ENCODE measurements at places on chromosomes 3 and 15.

GRCh38 chr3:30042274-30042859 lies 564.0 kb upstream of the TGFBR2 start:
- no peak for DNase-seq

DNA sequence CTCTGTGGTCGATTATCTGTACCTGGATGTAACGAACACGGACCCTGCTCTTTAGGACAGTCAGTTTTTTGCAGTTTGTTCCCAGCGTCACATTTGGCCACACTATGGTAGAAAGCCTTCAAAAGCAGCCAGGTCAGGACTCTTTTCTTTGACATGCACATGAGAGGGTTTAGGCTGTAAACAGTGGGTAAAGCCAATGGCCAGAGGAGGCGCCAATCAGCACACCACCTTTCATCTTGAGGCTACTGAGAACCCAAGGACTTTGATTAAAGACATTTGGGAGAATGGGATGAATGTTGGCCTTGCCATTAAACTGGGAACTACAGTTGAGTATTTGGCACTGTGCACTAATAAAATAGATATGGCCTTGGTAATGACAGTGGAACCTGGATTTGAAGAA lies 225.9 kb downstream of the OXSM start:
- DNase-seq: no peak

DNA sequence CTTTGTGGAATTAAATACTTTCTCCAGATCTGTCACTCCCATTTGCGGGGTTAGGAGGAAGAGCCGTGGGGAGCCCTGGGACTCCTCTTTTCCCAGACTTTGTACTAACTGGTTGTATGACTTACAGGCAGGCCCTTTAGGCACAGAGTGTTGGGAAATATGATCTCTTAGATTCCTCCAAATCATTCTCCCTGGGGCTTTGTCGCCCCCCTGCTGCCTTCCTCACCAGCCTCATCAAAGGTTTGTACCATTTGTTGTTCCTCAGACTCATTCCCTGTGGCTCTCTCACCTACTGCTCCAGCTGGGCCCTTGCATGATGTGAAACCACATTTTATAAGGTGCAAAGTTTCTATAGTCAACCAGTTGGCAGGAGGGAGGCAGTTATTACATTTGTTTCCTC lies 56.4 kb downstream of the CRYGS start:
- DNase-seq: no peak

DNA sequence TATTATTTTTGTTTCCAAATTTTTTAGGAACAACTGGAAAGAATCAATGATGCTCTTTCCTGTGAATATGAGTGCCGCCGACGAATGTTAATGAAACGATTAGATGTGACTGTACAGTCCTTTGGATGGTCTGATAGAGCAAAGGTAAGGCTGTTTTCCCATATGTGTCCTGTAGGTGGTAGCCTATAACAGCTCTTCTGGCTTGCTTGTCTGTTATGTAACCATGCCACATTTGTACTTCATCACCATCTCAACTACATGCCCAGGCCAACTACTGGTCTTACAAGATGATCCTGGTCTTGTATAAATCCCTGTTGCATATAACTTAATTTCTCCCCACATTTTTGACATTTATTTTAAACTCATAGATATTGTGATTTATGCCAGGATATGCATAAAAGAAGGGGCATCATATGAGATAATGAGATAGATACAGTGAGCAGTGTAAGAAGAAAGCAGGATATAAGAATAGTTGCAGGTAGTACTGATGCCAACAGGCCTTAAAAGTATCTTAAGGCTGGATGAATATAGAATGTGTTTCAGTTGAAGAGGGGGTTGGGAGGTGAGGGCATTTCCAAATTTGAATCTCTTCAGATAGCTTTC lies 20.3 kb downstream of the FAM98B start:
- no peak for DNase-seq

DNA sequence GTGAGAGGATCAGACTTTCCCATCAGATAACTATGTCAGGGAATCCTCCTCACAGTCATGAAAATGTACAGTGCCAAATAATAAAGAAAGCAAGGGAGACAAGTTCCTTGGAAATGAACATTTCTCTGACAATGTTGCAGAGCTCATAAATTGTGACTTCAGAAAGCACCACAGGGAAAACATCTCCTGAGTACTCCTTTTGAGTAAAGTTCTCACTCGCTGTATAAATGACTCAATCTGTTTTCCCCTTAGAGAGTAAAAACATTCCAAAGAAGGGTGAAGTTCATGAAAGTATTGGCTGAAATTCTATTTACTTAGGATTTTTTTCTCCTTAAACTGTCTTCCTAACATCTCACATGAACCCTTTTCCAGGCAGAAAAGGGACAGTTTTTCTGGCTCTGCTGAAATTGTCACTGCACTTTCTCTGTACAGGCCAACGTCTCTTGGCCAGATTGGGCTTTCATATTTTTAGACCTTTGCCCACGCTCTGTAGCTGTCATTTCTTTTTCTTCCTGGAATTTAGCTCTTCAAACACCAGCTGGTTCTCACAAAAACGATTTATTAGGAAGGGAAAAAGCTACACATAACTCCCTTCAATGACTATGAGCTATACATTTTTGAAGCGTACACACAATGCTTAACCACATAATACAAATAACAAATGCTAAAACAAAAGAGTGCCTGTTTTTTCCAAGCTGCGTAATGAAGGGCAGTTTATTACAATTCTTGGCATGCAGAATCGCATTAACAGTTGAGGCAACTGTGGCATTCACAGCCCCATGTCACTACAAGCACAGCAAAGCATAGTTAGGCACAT lies 216.1 kb downstream of the ATP8B4 start:
- no peak for DNase-seq

DNA sequence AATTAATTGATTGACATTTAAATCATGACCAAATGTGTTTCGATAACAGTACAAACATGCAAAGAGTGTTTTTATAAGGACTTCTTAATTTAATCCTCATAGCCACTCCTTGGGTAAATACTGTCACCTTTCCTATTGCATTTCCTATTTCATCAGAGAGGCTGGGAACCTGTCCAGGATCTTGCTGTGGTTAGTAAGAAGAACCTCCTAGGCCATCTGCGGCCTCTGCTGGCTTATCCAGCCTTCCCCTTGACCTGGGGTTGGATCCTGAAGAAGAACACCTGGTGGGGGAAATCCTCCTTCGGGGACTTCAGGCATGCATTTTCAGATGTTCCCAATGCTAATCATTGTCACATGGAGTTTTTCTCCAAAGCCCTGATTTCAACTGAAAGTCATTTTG lies 25.5 kb downstream of the GLDN start:
- peak; percentile 55 for DNase-seq

DNA sequence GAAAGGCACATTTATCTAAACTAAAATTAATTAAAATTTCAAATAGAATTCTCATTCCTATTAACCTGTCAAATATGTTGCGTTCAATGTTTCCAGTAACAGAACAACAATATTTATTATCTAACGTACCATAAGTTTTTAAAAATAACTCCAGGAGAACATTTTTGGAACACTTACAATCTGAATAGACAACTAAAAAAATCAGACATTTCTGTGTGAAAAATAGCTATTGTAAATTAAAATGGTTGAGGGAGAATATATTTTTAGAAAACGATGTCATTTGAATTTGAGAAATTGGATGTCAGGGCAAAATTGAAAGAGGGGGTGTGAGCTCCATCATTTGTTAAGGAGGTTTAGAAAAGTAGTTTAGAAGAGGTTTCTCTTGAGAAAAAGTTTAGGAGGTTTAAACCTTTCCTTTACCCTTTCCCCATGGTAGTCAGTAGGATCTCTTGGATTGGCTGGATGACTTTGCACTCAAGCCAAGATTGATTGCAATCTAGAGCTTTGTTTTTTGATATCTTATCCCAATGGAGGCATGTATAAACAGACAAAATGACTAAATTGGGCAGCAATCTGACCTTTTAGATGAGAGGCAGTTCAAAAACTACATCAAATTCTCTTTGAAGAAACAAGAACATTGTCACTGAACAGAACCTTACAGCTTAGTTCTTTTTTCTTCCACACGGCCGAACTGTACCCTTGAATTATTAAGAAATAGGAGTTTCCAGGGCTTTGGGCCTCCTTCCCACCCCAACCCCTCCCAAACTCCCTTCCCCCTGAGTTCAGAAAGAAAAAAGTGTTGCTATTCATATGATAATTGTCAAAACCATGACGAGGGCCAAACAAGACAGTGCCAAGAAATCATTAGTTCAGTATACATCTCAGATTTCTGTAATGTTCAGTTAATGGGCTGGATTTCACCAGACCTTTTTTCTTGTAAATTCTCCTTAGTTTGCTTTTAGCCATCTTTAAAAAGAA lies 79.7 kb upstream of the CDIN1 start:
- no peak for DNase-seq

DNA sequence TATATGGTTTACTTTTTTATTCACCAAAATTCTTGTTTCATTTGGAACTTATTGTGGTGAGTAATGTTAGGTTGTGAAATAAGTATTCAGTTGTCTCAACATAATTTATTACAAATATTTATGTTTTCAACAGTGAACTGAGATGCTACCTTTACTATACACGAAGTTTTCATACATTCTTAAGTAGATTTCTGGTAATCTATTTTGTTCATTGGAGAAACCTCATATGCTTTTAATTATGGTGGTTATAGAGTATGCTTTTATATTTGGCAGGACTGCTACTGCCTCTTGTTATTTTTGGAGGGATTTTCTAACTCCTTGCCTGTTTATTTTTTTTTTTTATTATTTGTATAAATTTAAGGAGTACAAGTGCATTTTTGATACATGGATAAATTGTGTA lies 253.1 kb downstream of the NLGN1 start:
- DNase-seq: no peak

DNA sequence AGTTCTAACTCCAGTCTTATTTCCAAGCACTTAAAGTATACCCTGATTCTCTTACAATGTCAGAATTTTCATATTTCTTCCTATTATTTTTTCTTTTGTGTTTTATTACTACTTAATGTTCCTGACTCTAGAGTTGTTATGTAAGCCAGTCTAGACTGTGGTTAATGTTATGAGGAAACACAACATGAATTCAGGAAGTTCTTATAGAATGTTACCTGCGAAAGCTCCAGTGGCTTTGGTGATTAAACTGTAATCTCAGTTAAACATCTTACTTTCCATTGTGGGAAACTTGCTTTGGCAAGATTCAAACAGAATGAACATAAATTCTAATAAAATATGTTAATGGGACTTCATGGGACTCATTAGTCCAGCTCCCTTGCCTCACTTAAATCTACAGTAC lies 36.6 kb upstream of the CHL1 start:
- no peak for DNase-seq

- DNase-seq: no peak
Measured at GRCh38 chr3:133887074-133887802, 8.4 kb downstream of the RAB6B start.

GRCh38 chr3:53287131-53287629 lies 31.4 kb upstream of the TKT start:
- DNase-seq: no peak

GRCh38 chr15:74799856-74800558 lies 12.6 kb upstream of the LMAN1L start:
- DNase-seq: peak; percentile 75

DNA sequence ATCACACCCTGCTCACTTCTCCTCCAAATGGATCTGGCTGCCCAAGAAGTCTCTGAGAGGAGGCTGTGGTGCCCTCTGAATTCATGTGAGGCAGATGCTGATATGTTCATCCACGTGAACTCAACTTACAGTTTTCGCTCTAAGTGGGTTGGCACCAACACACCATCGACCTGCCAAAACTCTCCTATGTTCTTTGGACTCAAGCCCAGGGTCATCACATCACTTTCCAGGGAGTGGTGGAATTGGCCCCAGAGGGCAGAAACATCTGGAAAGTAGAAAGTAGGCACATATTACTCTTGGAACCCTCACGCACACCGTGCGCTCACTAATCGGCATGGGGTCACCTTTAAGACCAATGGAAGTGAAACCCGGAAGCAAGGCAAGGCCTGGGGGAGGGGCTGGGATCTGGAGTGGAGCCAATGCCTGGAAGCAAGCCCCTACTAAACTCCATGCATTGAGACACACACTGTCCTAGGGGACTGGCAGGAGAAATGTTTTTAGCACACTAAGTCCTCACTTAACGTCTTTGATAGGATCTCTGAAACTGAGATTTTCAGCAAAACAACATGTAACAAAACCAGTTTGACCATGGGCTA lies 41.4 kb downstream of the SSUH2 start:
- DNase-seq: peak; percentile 64

DNA sequence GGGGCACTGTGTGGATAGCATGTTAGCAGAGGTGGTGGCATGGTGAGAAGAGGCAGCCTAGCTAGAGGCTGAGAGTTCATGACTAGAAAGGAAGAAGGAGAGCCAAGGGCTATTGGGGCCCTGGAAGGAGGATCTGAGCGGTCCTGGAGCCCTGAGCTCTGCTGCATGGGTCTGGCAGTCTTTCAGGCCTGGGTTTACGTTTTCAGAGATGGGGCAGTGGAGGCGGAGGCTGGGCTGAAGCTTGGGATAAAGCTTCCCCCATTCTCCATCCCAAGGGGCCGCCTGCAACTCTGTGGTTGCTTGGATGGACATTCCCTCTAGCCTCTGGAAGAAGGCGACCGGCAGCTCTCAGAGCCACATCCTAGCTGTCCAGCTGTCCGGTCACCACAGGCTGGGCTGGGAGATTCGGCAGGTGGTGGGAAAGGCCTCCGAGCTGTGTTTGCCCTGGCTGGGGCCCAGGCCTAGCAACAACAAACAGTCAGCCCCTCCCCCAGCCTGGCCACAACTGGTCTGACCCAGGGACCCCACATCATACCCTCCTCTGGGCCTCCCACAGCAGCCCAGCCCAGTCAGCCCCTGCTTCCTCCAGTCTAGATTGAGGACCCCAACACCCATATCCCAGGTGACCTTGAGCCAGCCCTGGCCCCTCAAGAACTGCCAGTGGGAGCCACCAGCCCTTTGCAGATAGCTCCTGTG lies 1.8 kb upstream of the SLC38A3 start:
- DNase-seq: peak; percentile 57

DNA sequence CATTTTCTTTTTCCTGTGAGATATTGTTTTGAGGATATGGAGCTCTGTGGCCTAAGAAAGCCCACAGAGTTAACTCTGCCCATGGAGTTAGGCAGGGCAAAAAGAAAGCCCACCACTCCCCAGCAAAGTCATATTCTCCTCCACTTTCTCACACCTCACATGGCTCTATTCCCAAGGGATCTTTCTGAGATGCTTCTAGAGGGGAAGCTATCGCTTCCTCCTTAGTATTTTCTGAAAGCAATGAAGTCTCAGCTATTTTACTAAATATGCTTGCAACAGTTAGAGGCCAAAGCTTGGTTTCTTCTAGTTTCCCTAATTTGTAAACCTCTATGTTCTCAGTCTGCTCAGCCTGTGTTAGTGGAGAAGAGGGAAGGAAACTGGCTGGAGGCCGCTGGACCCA lies 80.3 kb upstream of the EOMES start:
- DNase-seq: no peak

DNA sequence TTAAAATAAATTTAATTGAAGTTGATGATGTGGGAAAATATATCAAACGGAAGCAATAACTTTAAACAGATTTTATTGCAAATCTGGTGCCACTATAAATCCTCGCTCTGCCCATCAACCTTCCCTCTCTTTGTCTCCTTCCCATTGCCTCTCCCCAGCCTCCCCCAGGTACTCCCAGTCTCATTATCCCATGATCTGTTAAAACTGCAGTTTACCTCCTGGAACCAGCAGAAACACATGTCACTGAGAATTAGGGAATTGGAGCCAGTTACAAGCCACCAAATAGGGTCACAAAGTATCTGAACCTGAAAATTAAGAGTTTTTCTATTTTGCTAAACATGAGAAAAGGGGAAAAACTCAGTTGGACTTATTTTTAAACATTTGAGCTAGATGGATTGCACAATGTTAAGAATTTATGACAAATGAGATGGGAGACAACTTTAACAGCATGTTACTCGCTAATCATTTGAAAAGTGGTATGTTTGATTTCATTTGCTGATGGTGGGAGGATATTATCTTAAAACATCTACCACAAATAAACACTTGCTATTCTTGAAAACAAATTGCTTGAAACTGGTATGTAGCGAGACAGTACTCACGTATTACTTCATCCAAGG lies 2.4 kb downstream of the PLCH1 start:
- no peak for DNase-seq
